ENCODE measurements at places on chromosomes 11 and 22. TPM values are rescaled to one million over a fixed set of nuclear protein-coding genes. Genes with fewer than 3 reads are reported as not detected.

The PPP6R3 gene
- total RNA-seq = 190 TPM

The CD3D gene
- total RNA-seq = not detected

The KRTAP5-11 gene
- not detected for total RNA-seq

The OR2D2 gene
- 3.2 TPM for total RNA-seq

The ZBED5 gene
- total RNA-seq = 30.4 TPM

The RCOR2 gene
- total RNA-seq = 3.9 TPM

The PDHX gene
- 53.5 TPM for total RNA-seq

The SLC35E4 gene
- total RNA-seq = 11.6 TPM

The FOSL1 gene
- total RNA-seq = 2.0 TPM

The MRGPRE gene
- 0.93 TPM for total RNA-seq

DNA sequence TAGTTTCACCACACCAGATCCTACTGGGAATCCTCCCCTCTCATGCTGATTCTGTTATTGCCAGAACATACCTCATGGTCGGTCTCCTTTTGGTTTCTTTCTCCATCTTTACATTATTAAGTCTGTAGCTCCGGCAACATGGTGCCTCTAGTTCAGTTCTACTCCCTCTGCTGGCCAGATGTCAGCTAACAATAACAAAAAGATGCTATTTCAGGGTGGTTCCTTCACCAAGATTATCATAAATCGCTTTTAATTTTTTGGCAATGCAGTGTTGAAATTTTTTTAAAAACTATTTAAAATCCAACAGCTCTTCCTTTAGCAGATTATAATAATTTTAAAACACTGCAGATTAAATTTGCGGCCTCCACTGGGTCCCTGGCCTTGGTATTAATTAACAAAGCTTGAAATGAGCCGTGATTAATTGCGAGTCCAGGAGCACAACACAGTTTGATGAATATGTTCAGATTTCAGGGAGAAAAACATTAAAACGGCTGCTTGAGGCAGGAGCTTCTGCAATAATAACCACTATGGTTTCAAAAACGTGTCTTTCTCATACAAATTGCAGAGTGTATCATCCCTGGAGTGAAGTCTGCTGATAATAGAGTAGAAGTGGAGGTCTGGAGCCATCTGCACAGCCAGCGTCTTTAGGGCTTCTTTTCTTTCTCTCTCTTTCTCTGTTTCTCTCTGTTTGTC, 492.9 kb upstream of the KIRREL3 start:
- DNase-seq = peak; percentile 41

DNA sequence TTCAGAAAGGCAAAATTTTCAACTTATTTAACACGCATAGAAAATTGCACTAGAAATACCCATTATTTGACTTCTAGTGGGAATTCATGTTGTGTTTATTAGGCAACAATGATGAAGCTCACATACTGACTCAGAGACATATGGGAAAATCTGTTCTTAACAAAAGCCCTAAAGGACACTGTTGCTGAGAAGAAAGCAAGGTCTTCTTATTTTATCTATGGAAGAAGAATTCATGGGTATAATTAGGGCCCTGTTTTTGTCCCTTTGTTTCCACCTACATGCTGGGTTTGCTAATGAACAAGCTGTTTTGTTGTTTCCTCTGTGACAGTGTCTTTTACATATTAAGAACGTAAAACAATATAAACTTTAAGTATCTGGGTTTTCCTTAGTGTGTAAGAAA, 606.7 kb upstream of the ARHGAP42 start:
- no peak for DNase-seq

DNA sequence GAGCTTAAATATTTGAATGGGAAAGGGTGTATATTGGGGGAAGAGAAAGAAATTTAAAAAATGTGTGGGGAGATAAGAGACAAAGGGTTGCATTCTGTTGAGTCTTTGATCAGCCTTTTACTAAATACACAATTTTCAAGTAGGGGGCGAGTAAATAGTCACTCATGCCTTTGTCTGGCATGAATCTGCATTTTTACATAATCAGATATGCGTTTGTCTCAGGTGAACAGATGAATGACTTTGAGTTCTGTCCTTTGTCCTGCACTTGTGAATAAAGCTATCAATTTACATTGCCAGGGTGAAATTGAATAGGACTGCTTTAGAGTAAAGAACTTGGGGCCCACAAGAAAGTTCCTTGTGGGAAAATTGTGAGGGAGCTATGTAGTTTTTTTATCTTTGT, 523.6 kb upstream of the LUZP2 start:
- DNase-seq = no peak

GRCh38 chr11:102626676-102627075, 1.5 kb upstream of the MMP20 start:
- DNase-seq = no peak

DNA sequence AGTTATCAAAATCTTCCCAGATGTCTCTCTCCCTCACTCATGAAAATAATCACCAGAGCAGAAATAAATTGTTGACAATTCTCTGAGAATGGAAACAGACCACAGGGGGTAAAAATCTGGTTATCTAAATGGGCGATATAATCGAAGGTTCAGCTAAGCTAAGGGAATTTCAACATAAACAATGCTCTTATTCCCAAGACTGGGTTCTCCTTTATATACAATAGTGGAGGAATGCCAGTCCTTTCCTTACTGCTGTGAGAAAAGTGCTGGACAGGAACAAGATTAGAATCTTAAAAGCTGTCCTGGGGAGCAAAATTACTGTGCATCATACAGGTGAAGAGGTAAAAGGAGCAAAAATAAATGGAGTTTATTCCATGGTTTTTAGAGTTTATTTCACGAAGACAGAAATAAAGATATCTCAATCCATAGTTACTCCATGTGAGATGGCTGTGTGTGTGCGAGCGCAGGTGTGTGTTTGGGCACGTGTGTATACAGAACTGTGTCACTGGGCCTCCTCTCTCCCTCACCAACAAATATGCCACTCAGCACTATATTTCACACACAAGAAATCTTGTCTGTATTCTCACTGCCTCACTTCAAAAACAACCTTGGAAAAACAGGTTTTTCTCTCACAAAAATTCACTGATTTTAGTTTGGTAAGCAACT, 385.6 kb downstream of the DCDC1 start:
- no peak for DNase-seq

- DNase-seq = no peak
These were observed 7.1 kb downstream of the SAA4 start for GRCh38 chr11:18229501-18229900.

- DNase-seq = no peak
These were observed 5.0 kb downstream of the ARHGAP42 start for GRCh38 chr11:100691896-100692653.

GRCh38 chr22:46614025-46614931, 5.9 kb upstream of the GRAMD4 start:
- no peak for DNase-seq

DNA sequence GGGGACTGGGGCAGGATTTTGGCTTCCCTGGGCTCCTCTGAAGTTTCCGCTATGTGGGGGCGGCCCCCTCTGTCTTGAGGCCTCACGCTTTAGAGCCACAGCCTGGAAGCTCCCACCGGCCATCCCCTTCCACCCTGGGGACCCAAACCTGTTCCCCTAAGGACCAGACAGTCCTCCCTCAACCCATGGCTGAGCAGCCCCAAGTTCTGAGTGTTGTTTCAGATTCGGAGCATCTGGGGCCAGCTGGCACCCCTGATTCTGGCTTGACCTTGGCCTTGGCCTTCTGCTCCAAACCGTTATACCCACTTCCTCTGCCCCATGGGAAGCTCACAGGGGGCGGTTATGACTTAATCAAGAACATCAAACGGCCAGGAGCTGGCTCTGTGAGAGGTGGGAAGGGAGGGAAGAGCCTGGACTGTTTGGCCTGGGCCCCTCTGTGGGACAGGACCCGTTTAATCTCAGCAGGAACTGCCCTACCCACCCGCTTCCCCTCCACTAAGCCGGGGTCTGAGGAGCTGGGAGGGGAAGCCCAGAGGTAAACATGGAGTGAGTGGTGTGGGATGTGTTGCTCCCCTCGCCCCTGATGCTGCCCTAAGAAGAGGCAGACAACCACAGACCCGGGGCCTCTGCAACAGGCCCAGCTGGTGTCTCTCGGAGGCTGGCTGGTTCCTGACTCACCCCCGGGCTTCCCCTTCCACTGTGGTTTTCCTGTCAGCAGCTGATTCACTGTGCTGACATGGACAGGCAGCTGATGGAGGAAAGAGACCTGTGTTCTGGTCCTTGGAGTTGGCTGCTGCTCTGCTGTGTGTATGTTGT, 3.4 kb downstream of the CD82 start:
- DNase-seq = peak; percentile 52

DNA sequence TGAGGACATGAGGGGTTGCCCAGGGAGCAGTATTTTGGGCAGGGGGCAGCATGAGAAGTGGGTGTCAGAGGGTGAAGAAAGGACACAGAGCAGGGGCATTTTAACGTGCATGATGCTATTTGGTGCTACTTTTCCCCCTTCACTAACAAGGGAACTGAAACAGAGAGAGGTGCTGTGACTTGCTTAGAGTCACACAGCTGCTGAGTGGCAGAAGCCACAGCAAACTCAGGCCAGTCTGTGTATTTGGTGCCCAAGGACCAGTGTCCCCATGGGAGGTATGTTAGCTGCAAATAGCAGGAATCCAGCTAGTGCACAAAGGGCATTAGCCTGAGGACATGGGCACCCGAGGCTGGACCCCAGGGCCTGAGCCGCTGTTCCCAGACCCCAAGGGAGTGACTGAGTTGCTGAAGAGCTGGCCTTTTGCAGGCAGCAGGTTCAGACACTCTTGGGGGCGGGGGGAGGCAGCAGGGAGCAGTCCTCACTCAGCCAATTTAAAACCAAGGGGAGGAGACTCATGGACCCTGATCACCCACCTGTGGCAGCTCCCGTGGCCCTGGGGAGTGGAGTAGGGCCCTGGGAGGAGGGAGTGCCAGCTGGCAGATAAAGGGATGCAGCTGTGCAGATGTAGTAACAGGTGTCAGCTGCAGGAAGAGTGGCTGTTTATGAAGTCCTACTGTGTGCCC, 14.6 kb downstream of the PARVG start:
- DNase-seq = no peak

GRCh38 chr11:24373516-24373915, 123.3 kb upstream of the LUZP2 start:
- DNase-seq = no peak

DNA sequence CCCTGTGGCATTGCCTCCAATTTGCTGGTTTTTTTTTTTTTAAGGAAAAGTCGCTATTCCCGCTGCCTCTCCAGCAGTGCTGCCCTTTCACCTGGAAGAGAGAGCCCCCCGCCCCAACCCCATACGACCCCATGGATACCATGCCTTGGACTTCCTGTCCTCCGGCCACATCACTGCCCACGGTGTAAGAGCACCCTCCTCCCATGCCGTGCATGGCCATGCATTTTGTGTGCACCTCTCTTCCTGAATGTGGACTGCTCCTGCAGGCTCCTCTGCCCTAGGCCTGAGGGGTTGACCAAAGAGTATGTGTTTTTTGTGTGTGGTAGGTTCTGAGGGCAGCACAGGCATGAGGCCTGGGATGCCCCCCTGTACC, 65.6 kb upstream of the SPON1 start:
- DNase-seq = no peak

- no peak for DNase-seq
These were observed 3.5 kb upstream of the SLC22A6 start for GRCh38 chr11:62988276-62988675.

DNA sequence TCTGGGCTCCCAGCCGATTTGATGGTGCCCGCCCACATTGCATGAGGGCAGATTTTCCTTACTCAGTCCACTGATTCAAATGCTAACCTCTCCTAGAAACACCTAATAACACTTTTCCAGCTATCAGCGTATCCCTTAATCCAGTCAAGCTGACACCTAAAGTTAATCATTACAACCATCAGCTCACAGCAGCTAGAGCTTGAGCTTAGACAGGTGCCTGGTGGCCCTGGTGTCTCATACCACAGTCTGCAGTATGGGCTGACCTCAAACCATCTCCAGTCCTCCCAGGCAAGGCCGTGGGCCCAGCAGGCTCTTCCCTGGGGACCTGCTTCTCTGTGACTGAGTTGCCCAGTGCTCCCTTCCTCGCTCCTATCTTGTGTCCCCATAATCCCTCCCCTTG, 174.4 kb upstream of the NECTIN1 start:
- DNase-seq = no peak

- no peak for DNase-seq
These were observed 6.6 kb upstream of the KCTD17 start for GRCh38 chr22:37044634-37045625.

GRCh38 chr22:38872831-38873248, 824 bp upstream of the CBX6 start:
- peak; percentile 77 for DNase-seq

DNA sequence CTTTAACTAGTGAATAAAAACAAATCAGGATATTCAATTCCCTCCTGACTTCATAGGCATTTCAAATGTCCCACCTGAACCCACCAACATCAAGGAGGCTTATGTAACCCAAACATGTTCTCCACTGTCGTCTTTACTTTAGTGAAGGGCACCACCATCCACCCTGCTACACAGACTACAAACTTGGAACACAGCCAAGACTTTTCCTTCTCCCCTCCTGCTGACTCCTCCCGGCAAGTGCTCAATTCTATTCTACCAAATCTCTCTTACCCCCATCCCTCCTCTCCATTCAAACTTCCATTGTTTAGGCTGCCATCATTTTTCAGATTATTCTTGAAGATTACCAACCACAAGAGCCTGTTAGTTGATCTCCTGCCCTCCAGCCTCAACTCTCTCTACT, 24.3 kb downstream of the SAAL1 start:
- DNase-seq = no peak

DNA sequence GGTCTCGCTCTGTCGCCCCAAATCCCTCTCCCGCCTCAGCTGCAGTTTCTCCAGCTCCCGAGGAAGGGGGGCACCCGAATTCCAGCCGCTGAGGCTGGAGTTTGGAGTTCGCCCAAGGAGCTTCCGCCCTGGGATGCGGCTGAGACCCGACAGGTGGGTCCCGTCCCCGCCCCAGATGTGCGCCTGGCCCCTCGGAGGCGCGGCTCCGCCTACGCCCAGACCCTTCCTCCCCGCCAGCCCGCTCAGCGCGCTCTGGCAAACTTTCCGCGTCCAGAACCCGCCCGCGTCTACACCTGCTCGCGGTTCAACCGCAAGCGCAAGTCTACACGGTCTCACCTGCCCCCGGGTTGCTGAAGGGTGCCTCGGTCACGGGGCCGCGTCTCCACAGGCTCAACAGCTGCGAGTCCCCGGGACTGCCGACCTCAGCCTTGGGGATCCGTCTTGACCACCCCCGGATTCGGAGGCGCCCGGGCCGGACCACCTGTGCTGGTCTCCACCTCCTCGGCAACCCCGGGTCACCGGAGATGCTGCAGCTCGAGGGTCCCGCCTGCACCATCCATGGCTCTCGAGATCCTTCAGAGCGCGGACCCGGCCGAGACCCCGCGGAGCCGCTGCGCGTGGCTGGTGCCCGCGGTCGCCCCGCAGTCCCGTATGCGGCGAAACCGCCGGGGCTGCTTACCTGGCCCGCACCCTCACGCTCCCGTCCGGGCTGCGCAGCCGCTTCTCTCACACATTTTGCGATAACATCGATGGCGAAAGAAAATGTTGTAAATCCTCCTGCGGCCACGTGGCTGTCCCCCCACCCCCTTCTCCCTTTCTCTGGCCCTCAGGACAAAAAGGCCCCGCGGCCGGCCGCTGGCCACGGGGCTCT, 63.6 kb downstream of the NFAM1 start:
- peak; percentile 20 for DNase-seq

Measured in testis (tissue), 5 donors.